ENCODE measurements at places on chromosomes 16 and 17.

DNA sequence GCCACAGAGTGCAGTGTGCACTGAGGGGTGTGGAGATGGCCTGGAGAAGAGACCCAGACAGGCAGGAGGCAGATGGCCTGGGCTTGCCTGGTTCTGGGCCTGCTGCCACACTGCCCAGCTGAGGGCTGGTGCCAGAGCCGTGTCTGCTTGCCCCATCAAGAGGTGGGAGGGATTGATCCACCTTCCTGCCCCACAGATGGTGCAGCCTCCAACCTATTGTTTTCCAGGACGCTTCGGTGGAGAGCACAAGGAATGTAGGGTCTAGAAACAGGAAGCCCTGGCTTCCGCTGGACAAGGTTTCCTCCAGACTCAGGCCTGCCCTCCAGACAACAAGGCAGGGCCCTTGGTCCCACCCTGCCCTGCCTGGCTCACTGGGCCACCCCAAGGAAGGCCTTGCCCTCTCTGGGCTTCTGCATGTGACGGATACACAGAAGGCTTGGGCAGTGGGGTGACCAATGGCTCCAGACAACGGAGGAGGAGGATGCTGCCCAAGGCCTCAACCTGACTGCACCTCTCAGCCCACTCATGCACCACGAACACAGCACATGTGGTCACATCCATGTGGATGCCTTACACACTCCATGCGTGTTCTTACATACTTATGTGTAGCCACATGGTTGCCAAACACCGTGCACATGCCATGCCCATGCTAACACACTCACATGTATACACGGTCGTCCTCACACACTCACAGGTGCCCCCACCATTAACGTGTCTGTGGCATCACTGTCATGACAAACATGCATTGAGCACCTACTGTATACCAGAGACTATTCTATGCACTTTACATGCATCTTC, 6.5 kb upstream of the CDH5 start:
- DNase-seq, result no peak

- no peak for DNase-seq
These were observed 6.7 kb upstream of the PRPSAP1 start for GRCh38 chr17:76360461-76360860.

DNA sequence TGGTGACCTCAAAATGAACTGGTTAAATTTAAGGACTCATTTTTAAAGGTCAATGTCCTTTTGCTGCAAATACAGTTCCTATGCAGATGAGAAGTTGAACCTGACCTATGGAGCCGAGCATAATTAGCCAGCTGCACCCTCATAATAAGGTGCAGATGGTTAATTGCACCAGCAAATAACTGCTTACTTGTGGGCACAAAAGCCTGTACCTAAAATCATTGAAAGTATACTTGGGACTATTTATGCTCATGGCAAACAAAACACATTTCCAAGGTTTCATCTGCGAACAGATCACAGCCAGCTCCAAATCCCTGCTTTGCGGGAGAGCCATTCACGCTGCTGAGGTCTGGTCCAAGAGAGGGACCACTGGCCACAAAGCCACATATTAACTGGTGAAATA, 13.0 kb downstream of the HYDIN start:
- DNase-seq, result no peak

- DNase-seq, result no peak
These were observed 9.4 kb downstream of the OR4D2 start for GRCh38 chr17:58176200-58176599.

DNA sequence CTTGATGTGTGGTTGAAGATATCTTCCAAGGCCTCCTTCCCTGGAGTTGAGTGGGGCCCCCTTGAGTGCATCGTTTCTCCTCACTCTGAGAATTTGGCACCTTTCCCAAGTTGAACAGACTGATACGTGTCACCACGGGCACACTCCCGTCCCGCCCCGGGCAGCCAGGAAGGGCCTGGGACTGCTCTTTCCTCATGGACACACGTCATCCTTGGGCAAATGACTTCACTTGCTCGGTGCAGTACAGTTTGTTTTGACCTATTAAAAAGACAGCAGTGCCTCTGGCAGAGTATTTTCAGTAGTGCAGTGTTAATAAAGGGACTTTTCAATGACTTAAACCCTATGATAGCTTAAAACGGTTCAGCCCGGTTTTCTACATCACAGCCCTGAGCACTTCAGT, 59.9 kb downstream of the SEC14L1 start:
- peak; percentile 52 for DNase-seq

DNA sequence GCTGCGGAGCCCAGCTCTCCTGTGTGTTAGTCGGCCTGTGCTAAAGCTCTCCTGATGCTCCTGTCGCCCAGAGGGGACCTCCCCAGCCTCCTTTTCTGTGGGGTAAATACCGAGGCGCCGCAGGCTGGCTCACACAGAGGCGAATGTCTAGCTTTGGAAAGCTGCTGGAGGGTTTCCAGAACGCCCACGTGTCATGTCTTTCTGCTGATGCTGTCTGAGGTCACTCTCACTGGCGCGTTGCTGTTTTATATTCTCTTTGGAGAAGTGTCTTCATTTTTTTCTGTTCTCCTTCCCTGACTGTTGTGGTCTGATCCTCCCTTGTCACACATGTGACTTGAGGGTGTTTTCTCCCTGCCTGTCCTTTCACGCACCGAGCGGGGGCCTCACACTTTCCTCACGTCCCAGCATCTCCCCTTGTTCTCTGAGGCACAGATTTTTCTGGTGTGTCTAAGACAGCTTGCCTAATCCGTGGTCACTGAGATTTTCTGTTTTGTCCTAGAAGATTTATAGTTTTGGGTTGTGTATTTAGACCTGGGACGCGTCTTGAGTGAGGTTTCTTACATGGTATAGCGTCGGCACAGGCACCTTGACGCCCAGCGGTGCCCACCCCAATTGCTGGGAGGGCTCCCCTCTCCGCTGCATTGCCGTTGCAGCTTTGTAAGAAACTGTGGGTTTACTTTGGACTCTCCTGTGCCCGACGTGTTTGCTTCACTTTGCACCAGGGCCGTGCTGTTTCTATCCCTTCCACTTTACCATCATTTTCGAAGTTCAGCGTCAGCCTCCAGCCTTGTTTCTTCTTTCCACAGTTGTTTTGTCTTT, 92.1 kb upstream of the ZNF750 start:
- no peak for DNase-seq

DNA sequence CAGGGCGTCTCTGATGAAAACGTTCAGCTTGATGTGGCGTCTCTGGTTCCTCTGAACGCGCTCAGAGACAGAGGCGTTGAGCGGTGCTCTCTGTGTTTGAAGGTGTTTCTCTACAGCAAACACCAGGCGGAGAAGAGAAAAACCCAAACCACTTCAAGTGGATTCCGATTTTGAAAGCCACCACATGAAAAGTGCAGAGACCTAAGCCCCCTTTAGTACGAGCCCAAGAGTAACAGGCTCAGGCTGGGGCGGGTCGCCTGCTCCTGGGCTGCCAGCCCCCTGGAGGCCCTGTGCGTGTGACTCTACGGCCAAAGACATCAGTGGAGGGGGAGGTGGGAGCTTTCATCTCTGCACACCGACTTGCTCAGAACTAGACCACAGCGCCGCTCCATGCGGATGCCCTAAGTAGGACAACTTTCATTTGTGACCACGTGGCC, 328.4 kb downstream of the MAF start:
- no peak for DNase-seq

- no peak for DNase-seq
These were observed 36.2 kb downstream of the SETD6 start for GRCh38 chr16:58551496-58551895.

DNA sequence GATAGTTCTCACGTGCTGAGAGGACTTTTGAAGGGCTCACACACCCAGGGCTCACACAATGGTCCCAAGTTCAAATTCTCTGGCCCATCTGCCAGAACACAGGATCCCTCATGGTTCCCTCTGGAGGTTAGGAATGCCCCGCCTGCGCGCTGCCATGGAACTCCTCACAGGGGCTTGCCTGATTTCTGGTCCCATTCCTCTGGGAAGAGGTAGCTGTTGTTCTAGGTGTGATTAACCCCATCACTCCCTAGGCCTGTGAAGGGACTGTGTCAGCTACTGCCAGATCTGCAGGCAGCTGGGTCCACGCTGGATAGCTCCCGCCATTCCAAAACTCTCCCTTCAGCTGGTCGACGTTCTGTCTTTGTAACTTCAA, 2.3 kb upstream of the ARMC5 start:
- DNase-seq, result no peak

- DNase-seq, result no peak
These were observed 10.3 kb upstream of the FZD2 start for GRCh38 chr17:44546671-44547606.

- DNase-seq, result peak; percentile 3
These were observed 134.2 kb downstream of the ABCC1 start for GRCh38 chr16:16083421-16084156.

DNA sequence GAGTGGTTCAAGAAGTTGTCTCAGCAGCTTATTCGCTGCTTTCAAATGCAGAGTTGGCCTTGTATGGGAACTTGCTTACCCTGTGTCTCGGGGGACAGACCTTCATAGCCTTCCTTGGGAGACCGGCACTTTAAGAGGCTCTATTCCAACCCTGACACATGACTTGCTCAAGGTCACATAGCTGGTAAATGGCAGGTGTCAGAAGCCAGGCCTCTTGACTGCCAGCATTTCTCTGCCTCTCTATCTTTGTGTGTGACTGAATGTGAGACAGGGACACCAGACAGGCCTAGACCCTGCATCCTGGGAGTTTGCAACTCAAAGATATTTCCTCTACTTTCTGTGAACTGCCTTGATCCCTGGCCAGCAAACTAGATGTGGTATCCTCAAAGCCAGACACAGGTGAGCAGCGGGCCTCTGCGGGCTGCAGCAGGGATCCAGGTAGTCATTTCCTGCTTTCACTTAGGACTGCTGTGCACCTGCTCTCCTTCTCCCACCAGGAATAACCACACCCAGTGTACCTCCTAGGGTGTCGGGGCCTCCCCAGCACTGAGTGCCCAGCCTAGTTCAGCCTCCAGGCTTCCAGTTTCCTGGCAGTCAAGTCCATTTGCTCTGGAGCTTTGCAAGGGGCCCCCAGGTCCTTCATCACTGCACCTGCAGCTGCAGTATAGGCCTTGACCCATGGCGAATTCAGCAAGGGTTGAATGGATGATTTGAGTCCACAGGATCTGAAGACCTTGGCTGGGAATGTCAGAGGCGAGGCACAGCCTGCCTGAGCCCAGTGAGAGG, 116.6 kb upstream of the TNRC6C start:
- DNase-seq, result no peak

DNA sequence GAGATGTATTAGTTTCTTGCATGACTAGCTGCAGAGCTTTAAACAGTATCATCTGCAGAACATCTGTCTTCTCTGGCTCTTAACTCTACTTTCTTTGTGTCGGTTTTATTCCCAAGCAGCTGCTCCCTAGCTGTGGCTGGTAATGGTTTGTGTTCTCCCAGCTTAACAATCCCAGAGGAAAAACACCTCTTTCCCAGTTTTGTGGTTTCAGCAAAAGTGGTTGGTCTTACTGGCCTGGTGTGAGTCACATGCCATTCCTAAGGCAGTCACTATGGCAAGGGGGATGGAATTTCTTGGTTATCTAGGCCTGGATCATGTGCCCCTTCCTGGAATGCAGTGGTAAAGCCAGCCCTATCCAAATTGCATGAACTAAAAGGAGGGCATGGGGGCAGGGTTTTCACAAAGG, 27.5 kb downstream of the OMG start:
- peak; percentile 89 for DNase-seq

DNA sequence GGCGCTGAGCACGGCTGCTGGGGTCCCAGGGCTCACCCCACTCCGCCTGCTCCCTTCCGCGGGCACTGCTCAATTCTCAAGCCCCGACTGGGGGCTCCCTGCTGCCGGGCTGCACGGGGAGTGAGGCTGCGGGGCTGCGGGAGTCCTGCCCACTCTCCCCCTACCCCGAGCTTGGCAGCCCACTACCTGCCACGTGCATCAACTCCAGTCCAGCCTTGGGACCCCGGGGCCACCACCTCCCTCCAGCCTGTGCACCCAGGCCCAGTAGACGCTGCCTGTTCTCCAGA, 43.3 kb upstream of the SSTR5 start:
- DNase-seq, result no peak

DNA sequence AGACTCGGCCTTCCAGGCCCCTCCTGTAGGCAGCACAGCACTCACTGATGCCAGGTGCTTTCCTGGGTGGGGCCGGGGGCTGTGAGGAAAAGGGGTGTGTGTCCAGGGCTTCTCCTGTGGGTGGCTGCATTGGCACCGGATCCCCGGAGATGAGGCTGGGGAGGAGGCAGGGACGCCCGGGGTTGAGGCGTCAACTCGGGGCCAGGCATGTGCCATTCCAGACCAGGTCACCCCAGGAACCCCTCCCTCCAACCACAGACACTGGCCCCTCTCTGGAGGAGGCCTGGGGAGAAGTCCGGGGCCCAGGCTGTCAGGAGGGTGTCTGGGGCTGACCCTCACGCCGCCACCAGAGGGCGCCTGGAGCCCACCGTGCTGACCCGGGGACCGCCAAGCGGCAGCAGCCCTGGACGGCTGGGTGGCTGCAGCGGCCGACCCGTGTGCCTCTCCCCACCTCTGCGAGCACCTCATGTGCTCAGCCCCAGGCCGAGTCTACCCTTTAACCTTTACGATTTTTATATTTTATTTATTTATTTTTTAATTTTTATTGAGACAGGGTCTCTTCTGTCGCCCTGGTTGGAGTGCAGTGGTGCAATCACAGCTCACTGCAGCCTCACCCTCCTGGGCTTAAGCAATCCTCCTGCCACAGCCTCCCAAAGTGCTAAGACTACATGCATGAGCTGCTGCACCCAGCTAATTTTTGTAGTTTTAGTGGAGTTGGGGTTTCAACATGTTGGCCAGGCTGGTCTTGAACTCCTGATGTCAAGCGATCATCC, 3.2 kb upstream of the METRN start:
- no peak for DNase-seq

GRCh38 chr17:59807892-59808509, 84.7 kb downstream of the TUBD1 start:
- no peak for DNase-seq

DNA sequence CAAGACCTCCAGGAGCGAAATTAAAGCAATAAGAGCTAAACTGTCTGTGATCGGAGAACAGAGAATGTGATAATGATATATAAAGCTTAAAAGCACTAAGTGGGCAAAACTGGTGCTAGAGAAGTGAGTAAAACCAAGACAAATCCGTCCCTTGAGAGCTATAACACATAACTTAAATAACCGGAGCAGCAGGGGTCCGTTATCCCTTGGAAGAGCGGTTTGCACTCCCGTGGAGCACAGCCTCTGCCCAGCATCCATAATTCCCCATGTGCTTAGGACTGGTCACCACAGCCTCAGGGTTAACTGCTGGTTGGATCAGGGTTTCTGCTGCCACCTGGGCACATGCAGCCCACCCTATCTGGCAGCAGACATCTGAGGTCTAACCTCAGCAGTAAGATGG, 489.0 kb downstream of the NPIPA7 start:
- no peak for DNase-seq

- no peak for DNase-seq
These were observed 4.2 kb downstream of the PYCARD start for GRCh38 chr16:31198207-31198882.

DNA sequence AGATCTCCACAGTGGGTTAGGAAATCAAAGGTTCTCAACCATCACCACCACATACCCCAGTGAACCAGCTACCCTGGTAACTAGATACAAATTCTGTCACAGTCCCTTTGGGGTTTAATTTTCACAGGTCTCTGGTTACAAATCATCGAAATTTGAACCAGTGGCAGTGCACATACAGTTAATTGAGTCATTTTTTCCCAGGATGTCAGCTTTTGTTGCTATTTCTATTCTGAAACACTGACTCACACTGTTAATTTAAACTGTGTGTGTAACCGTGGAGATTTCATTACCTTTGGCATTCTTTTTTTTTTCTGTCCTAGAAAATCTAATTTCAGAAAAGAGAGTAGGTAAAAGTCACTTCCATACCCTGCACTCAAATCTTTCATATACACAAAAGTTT, 511.5 kb downstream of the TOX3 start:
- peak; percentile 7 for DNase-seq

- DNase-seq, result peak; percentile 34
These were observed 1.8 kb downstream of the RNF43 start for GRCh38 chr17:58415371-58416055.

All from foreskin keratinocyte (primary cell).